Cerebellar nuclear complex (tissue), 1 donor: ENCODE measurements at places on chromosomes 12 and 14.

- no peak for DNase-seq
Measured at GRCh38 chr14:95695051-95695450, 8.8 kb downstream of the TCL1B start.

DNA sequence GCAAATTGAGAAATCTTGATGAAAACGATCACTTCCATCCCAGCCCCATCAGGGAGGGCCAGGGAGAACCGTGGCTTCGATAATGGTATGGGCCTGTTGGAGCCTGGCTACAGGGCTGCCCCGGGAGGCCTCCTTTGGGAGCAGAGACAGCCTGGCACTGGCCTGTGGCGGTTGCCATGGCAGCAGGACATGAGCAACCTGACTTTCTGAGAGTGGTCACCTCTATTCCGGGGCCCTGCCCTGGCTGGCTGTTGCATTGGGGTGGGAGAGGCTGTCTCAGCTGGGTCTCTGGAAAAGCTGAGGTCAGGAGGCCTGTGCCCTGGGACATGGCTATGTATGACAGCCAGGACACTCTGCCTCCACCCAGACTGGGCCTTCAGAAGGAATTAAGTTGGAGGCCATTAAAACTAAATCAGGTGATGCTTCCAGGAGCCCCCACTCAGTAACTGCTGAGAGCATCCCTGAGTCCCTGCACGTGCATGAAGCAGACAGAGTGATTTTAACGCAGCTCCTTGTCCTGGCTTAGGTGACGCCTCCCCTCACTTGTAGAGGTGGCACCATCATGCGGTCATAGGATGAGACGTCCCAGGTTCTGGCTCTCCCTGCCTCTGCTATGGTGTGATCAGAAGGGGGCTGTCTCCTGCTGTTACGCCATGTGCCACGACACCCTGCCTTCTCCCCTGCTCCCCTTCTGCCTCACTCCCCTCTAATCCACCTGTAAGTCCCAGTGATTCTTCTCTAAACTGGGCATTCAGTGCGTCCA is 126.3 kb downstream of the SLC25A47 start:
- no peak for DNase-seq

DNA sequence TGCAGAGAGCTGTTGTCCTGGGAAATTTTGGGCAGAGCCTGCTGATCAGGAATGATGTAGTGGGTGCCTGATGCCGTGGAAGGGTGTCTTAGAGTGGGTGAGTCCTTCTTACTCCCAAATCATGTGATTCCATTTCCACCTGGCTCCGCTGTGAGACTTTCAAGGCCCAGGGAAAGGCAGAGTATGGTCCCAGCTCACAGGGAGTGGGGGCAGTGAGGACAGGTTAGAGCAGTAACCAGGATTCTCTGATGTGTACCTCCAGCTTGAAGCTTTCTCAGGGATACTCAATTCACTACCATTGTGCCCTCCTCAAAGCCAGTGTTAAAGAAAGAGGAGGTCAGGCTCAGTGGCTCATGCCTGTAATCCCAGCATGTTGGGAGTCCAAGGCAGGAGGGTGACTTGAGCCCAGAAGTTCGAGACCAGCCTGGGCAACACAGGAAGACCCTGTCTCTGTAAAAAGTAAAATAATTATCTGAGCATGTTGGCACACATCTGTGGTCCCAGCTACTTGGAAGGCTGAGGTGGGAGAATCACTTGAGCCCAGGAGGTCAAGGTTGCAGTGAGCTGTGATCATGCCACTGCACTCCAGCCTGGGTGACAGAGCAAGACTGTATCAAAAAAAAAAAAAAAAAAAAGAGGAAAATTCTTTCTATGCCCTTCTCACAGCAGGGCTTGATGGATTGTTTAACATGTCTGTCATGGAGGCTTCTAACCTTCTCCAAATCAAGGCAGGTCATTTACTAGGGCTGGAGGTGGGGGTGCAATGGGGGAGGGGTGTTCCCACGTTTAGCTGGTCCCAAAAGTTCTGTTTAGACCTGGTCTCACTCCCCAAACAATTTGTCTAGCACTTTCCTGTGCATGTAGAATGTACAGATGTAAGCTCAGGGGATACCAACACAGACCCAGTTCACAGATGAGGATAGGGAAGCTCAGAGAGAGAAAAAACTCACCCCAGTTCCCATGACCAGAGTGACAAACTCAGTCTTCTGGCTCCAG is 12.5 kb upstream of the IQSEC3 start:
- DNase-seq, result no peak

DNA sequence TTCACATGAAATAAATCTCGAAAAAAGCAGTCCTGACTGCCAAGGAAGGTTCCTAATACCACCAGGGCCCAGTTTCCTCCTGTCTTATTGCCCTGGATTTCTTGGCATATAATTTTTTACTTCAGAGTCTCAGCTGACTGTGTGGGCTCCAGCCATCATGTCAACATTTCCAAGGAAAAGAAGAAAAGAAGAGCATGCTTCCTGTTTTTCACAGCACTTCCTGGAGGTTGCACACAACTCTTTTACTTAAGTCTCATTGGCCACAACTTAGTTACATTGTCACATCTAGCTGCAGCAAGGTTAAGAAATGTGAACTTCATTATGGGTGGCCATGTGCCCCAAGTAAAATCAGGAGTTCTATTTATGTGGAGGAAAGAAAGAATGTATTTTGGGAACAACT is 24.3 kb downstream of the DACT1 start:
- no peak for DNase-seq

DNA sequence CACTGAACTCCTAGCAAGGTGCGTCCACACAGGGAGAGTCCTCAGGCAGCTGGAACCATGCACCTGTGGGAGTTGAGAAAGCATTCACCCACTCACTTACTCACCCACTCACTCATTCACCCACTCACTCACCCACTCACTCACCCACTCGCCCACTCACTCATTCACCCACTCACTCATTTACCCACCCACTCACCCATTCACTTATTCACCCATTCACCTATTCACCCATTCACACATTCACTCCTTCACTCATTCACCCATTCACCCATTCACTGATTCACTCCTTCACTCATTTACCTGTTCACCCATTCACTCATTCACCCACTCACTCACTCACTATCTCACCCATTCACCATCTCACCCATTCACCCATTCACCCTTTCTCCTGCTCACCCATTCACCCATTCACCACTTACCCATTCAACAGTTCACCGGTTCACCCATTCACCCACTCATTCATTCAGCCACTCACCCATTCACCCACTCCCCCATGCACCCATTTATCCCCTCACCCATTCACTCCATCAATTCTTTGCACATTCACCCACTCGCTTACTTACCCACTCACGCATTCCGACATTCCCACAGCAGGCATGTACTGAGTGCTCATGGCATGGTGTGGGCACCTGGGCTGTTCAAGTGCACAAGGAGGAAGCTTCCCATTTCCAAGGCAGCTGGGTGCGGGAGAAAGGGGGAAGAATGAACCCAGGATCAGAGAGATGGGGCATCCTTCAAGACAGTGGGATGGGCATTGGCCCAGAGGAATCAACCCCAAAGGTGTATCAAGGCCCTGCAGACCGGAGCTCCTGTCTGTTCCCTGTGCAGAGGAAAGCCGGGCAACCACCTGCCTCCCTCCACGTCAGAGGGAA is 135.2 kb upstream of the C14orf180 start:
- DNase-seq, result no peak

- DNase-seq, result no peak
Measured at GRCh38 chr12:101414533-101415119, 7.1 kb upstream of the ARL1 start.

DNA sequence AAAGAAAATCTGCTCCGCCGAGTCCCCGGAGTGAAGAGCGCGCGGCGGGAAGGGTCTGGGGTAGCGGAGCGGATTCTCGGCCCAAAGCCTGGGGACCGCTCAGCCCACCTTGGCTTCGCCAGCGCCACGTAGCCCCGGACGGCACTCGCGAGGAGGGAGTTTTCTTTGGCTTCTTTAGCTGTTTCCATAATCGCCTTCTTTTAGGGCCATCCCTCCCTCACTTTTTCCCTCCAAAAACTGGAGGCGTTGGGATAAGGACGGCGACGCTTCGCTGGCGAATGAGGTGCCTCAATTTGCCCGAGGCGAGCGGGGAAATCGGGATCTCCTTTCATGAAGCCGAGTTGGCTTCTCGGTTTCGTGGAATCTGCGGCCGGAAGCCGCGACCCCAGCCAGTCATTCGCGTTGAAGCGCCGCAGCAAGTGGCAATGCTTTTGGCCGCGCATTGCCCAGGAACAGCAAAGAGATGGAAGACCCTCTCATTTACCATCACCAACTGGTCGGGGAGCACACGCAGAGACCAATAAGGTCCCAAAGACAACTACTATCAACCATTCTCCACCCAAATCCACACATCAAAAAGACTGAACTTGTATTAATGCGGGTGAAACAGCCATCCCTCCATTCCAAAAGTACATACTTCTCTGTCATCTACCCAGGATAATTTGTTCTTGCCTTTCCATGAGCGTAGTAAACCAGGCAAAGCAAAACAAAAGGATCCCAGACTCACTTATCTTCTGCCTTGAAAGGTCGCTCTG is 8.4 kb upstream of the SIX1 start:
- DNase-seq, result no peak

- no peak for DNase-seq
Measured at GRCh38 chr12:116015525-116015924, 262.0 kb downstream of the MED13L start.

- DNase-seq, result no peak
Measured at GRCh38 chr12:104480826-104481440, 24.2 kb downstream of the CHST11 start.

GRCh38 chr12:57750561-57751431 is 1.3 kb downstream of the CDK4 start:
- no peak for DNase-seq

- DNase-seq, result no peak
Measured at GRCh38 chr14:105023791-105024480, 3.1 kb upstream of the CDCA4 start.

- no peak for DNase-seq
Measured at GRCh38 chr12:128784030-128784760, 39.6 kb downstream of the SLC15A4 start.

DNA sequence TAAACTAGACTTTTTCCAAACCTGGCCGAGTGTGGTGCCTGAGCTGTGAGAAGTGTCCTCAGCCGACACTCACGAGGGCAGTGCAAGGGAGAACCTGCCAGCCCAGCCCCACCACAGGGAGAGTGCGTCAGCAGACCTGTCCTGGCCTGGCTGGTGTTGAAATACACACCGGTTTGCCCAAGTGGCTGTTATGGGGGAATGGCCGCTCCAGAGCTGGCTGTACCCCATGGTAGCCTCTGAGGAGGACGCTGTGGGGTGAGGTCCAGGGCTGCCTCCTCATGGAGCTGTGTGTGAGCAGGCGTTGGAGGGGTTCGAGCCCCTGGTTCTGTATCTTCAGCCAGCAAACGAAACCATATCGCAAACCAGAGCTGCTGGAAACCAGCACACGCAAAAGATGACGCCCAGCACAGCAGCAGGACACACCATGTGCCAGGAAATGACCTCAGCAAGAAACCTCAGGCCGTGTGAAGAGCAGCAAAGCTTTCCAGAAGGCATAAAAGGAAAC is 9.4 kb downstream of the ANKRD9 start:
- no peak for DNase-seq

GRCh38 chr12:104294927-104295668 is 8.4 kb upstream of the EID3 start:
- no peak for DNase-seq

GRCh38 chr12:104720339-104721038 is 237.6 kb downstream of the SLC41A2 start:
- no peak for DNase-seq

DNA sequence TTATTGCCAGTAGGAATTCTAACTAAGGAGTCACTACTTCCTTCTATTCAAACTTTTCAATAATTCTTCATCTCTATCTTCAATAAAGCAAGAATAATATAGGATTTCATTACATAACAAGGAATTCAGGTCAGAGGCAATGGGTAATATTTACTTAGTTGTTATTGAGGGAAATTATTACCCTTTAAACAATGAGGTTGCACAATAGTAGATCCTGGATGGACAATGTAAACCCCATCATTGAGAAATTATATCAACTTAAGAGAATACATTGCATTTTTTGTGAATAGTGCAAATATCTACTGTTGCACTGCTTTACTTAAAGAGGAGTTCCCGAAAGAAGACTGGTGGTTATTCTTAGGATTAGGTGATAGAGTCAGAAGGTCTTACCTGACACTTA is 43.8 kb downstream of the A2M start:
- no peak for DNase-seq
